ENCODE measurements at places on chromosomes 6 and 20. TPM values are rescaled to one million over a fixed set of nuclear protein-coding genes. Genes with fewer than 3 reads are reported as not detected.

Gene VWA7
- total RNA-seq: 12.1 TPM

Gene CCDC170
- total RNA-seq: 0.38 TPM

Gene SMLR1
- total RNA-seq: not detected

Gene TMC2
- 0.08 TPM for total RNA-seq

Gene STMND1
- not detected for total RNA-seq

All from Right ventricle myocardium inferior (tissue), 1 donor.